Body of pancreas (tissue), 4 donors: ENCODE measurements at places on chromosomes 3 and 15. TPM values are rescaled to one million over a fixed set of nuclear protein-coding genes. Genes with fewer than 3 reads are reported as not detected.
A peak's percentile ranks its signal among the peaks of the same experiment; 100 is the strongest.

The KBTBD13 gene
- not detected for total RNA-seq

The FBXO40 gene
- not detected for total RNA-seq

The ATP13A4 gene
- total RNA-seq = 7.9 TPM

The CFAP91 gene
- total RNA-seq = 21.5 TPM

The DNAH12 gene
- 0.52 TPM for total RNA-seq

The ZNF385D gene
- 5.9 TPM for total RNA-seq

The C2CD4A gene
- 1.6 TPM for total RNA-seq

The C3orf85 gene
- not detected for total RNA-seq

- no peak for DNase-seq
Observed at GRCh38 chr3:86988235-86988634, 2.7 kb downstream of the VGLL3 start.

DNA sequence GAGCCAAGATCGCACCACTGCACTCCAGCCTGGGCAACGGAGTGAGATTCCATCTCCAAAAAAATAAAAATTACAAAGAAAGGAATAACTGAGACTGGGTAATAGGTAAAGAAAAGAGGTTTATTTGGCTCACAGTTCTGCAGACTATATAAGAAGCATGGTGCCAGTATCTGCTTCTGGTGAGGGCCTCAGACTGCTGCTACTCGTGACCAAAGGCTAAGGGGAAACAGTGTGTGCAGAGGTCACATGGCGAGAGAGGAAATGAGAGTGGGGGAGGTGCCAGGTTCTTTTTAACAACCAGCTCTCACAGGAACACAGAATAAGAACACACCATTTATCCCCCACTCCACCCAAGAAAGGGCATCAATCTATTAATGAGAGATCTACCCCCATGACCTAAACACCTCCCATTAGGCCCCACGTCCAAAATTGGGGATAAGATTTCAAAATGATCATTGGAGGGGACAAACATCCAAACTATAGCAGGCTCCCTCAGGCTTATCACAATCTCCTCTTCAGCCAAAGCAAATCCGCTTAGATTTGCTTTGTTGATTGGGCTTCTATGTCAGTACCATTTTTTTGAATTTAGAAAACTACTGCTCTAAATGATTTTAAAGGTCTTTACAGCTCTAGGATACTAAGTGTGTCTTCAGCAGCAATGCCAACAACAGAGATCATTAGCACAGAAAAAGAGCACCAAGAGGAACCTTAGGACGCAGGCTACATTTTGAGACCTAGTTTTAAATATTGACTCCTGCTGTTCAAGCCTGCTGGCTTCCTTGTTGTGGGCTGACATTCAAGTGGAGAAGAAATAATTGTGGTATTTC lies 84.2 kb upstream of the TBL1XR1 start:
- DNase-seq = no peak

DNA sequence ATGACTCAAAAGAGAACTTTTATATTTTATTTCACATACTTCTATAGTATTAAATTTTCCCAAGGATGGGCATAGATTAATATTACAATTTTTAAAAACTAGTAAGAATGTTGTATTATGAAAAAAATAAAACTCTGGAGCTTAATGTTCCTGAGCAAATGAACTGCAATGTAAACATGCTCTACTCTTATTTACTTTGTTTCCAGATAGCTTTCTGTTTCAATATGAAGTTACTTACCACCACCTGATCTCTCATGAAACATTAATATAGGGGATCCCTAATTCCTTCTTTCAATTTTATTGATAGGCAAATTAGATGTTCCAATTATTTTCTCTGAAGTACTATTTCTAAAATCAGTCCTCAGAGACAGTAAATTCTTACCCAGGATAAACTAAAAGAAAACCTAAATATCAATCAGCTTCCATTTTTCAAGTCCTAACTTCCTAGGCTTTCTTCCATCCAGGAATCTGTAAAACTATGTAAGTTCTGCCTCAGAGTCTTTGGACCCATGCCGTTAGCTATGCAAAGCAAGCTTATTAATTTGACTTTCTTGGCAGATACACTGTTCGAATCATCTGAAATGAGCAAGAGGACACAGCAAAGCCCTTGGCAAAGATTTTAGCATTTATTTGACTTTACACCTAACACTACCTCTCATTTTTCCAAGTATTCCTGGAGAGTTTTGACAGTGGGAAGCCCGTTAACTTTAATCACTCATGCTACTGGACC lies 93.2 kb downstream of the PLCH1 start:
- DNase-seq = no peak

GRCh38 chr3:182789371-182789770 lies 3.9 kb upstream of the ATP11B start:
- no peak for DNase-seq

DNA sequence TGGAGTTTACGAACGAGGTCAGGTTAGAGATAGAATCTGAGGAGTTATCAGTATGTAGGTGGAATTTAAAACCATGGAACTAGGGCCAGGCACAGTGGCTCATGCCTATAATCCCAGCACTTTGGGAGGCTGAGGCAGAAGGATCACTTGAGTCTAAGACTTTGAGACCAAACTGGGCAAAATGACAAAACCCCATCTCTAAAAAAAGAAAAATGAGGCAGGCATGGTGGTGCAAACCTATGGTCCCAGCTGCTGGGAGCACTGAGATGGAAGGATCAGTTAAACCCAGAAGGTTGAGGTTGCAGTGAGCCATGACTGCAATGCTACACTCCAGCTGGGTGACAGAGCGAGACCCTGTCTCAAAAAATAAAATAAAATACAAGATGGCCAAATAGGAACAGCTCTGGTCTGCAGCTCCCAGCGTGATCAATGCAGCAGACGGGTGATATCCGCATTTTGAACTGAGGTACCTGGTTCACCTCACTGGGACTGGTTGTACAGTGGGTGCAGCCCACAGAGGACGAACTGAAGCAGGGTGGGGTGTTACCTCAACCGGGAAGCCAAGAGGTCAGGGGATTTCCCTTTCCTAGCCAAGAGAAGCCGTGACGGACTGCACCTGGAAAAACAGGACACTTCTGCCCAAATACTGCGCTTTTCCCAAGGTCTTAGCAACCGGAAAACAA lies 33.3 kb downstream of the ZMAT3 start:
- DNase-seq = no peak

GRCh38 chr15:28133281-28133680 lies 34.2 kb upstream of the OCA2 start:
- DNase-seq = no peak

- DNase-seq = peak; percentile 67
Observed at GRCh38 chr3:112293368-112294321, at the start of gene SLC9C1. SLC9C1 (minus strand) TSS chr3:112294216; CDS start chr3:112286791, 7,425 bp downstream.

DNA sequence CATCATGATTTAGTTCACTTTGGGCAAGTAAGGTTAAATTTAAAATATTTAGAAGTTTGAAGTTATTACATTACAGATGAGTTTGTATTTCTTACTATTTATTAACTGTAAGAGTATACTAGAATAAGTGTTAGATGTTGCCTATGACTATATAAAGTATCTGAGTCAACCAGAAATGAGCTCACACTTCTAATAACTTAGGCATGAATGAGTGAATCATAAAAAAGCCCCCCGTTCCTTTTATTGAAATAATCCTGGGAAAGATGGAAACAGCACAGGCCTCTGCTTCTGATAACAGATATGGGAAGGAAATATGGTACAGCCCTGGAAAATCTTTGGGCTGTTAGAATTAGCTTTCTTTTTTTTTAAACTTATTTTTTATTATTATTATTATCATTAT lies 66.6 kb upstream of the TGFBR2 start:
- no peak for DNase-seq

- peak; percentile 69 for DNase-seq
Observed at GRCh38 chr3:139491027-139491700, 14.8 kb upstream of the RBP2 start.

DNA sequence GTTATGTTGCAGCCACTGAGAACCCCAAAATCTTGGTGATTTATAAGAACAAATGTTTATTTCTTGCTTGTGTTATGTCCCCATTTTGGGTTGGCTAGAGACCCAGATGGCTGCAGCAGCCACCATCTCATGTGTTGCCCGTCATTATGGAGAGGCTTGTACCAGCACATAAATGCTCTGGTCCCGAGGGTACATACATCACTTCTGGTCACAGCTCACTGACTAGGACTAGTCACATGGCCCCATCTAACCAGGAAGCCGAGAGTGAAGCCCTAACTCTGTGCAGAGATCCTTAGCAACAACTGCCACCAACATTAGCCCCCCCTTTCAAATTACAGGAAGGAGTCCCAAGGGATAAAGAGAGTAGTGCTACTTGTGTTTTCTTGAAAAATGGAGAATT lies 25.5 kb upstream of the HACD2 start:
- DNase-seq = no peak

DNA sequence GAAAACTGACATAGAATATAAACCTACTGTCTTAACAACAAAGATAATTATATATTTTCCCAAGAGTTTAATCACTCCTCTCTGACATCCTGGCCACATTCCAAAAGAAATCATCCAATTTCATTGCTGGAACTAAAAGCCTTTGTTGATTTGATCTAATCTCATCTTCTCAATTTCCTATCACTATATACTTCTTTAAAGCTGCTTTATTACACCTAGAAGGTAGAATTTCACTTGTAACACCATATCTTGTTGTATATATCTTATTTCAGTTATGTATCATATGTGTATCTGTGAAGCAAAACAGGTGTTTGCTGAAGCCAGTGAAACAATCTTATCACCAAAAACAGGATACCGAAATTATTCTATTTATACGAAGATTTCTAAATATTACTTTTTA lies 740.2 kb downstream of the ROBO1 start:
- no peak for DNase-seq

DNA sequence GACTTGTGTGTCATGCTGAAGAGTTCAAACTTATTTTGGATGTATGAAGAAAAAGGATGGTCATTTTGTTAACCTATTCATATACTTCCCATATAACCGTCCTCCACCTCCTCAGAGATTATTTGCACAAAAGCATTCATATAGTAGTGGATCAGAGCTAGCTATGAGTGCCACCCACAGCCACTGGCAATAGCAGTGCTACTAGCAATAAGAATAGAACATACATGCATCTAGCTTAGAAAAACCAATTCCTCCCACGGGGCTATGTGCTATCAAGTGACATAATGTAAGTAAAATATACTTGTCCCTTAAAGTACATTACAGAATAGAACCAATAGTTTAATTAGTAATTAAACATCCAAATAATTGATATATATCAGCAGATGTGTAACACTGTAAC lies 10.3 kb upstream of the ZBED2 start:
- DNase-seq = no peak

- DNase-seq = no peak
Observed at GRCh38 chr3:30951826-30952225, 57.4 kb upstream of the GADL1 start.

GRCh38 chr3:184608209-184608608 lies 46.6 kb downstream of the EPHB3 start:
- DNase-seq = no peak
